ENCODE measurements at places on chromosomes 6 and 20. TPM values are rescaled to one million over a fixed set of nuclear protein-coding genes. Genes with fewer than 3 reads are reported as not detected.

- no peaks in the 10 kb centered on the region for H3K4me1 ChIP-seq
- H3K36me3 ChIP-seq = no peaks in the 10 kb centered on the region
- no peak overlapping the region for H3K27ac ChIP-seq
- peak; percentile 60 for DNase-seq
- H3K27me3 ChIP-seq = no peaks in the 10 kb centered on the region
- H3K4me3 ChIP-seq = no peak overlapping the region
Measured at GRCh38 chr6:109349419-109349987, 32.8 kb downstream of the CD164 start.

Gene NOX3
- not detected for total RNA-seq

Gene TRIM10
- not detected for total RNA-seq

DNA sequence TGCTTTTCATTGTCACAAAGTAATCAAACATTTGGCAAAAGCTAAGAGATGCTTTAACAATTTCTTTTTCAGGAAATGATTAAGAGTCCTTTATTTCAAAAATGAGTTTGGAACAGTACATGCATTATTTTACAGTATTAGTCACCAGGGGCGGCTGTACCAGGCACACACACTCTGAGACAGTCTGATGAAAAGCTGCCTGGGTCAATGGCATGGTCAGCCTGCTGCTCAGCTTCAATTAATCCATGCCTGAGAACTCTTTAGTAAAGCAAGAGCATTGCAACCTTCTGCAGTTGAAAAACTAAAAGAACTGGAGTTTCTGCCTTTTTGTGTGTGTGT, 105.5 kb downstream of the TULP4 start:
- H3K4me1 ChIP-seq = peaks cover 8% of the 10 kb centered on the region
- H3K27me3 ChIP-seq = no peaks in the 10 kb centered on the region
- no peak overlapping the region for H3K4me3 ChIP-seq

- no peaks in the 10 kb centered on the region for H3K27me3 ChIP-seq
- H3K27ac ChIP-seq = no peak overlapping the region
- H3K36me3 ChIP-seq = no peaks in the 10 kb centered on the region
- no peak for DNase-seq
- H3K4me1 ChIP-seq = no peaks in the 10 kb centered on the region
Measured at GRCh38 chr20:61280217-61280980, 28.3 kb downstream of the CDH4 start.

- H3K4me1 ChIP-seq = peaks cover 5% of the 10 kb centered on the region
- peak; percentile 21 for DNase-seq
- no peaks in the 10 kb centered on the region for H3K36me3 ChIP-seq
- H3K4me3 ChIP-seq = no peak overlapping the region
- H3K27ac ChIP-seq = no peak overlapping the region
- no peaks in the 10 kb centered on the region for H3K27me3 ChIP-seq
Measured at GRCh38 chr6:75023634-75024033, 182.2 kb downstream of the COL12A1 start.

DNA sequence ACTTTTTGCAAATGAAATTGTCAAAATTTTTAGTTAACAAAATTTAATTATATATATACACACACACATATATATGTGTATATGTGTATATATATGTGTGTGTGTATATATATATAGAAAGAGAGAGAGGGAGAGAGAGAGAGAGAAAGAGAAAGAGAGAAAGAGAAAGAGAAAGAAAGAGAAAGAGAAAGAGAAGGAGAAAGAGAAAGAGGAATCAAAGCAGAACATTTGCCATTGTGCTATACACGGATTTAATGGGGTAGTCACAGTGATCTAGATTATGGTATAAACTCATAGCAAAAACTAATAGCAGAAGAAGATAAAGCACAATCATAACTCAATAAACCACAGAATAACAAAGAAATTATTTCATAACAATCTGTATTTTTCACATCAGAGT, 126.7 kb downstream of the DST start:
- no peaks in the 10 kb centered on the region for H3K27me3 ChIP-seq
- no peak overlapping the region for H3K4me3 ChIP-seq
- H3K27ac ChIP-seq = no peak overlapping the region
- no peaks in the 10 kb centered on the region for H3K4me1 ChIP-seq
- H3K36me3 ChIP-seq = peaks cover 37% of the 10 kb centered on the region

GRCh38 chr20:38221119-38221589, 39.4 kb downstream of the KIAA1755 start:
- H3K4me1 ChIP-seq = peaks cover 36% of the 10 kb centered on the region
- no peak overlapping the region for H3K27ac ChIP-seq
- H3K27me3 ChIP-seq = no peaks in the 10 kb centered on the region
- no peak overlapping the region for H3K4me3 ChIP-seq
- peaks cover 2% of the 10 kb centered on the region for H3K36me3 ChIP-seq

DNA sequence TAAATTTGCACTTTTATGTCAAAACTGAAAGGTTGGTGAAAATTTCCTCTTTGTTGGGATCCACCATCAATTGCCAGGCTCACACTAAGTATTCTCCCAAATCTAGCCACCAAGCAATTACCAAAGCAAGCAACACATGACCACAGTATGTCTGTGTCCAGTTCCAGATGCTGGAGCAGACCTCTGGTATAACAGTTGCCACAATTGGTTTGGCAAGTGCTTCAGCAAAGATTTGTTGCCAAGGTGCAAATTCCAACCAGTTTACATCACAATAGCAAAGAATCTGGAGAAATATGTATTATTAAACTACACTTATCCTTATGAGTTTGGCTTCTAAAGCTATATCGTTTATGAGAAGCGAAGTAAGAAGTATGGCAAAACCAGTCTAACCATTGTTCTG, 6.4 kb downstream of the GTF2H5 start:
- H3K27ac ChIP-seq = peak overlapping the region; percentile 50
- H3K4me3 ChIP-seq = no peak overlapping the region
- H3K27me3 ChIP-seq = no peaks in the 10 kb centered on the region
- peak; percentile 96 for DNase-seq
- H3K4me1 ChIP-seq = peaks cover 36% of the 10 kb centered on the region

Gene GSTA4
- total RNA-seq = 10.9 TPM

GRCh38 chr6:104579310-104579863, 280.3 kb downstream of the HACE1 start:
- no peak overlapping the region for H3K27ac ChIP-seq
- no peak overlapping the region for H3K4me3 ChIP-seq
- H3K27me3 ChIP-seq = no peaks in the 10 kb centered on the region

DNA sequence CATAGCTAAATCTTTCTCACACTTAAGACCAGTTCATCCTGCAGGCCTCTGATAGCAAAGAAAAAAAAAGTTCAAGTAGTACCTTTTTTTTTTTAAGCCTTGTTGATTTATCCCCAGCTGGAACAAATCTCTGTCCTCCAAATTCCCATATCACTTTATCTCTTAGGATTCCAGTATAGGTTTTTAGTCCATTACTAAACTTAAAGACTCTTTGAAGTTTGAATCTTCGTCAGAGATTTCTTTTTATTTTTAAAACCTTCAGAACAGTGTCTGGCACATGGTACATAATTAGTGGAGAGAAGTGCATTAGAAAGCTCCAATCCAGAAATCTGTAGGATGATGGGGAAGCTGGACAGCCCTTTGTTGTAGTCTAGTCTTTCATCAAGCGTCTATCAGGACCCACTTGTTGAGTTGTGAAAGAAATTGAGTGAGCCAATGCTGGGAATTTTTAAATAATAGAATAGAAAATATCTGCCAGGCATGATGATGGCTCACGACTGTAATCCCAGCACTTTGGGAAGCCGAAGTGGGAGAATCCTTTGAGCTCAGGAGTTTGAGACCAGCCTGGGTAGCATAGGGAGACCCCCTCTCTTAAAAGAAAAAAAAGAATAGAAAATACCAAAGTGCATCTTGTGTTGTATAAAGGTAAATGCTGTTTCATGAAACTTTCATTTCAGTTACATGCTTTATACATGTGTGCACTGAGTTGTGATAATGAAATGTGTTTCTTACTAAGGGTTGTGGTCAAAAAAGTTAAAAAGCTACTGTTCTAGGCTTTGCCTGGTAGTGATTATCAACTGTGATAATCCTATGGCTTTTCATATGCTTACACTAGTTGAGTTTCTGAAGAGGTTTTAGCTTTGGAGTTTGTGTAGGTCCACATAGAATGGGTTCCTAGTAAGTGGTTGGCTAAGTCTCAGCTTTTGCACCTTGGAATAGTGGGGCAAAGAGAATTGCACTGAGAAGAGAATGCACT, 3.2 kb downstream of the NFYA start:
- peaks cover 9% of the 10 kb centered on the region for H3K4me1 ChIP-seq
- H3K36me3 ChIP-seq = peaks cover 26% of the 10 kb centered on the region
- no peak for DNase-seq
- no peak overlapping the region for H3K27ac ChIP-seq
- no peak overlapping the region for H3K4me3 ChIP-seq

Gene C6orf58
- total RNA-seq = not detected

Gene PRR18
- not detected for total RNA-seq

DNA sequence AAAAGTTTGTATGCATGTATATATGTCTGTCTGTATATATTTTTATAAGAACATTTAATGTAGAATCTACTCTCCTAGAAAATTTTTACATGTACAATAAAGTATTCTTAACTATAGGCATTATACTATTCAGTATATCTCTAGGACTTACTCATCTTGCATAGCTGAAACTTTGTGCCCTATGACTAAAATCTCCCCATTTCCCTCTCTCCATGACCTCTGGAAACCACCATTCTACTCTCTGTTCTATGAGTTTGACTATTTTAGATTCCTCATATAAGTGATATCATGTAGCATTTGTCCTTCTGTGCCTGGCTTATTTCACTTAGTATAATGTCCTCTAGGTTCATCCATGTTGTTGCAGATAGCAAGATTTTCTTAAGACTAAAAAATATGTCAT, 205.1 kb upstream of the SMLR1 start:
- H3K27me3 ChIP-seq = no peaks in the 10 kb centered on the region
- H3K4me3 ChIP-seq = no peak overlapping the region
- H3K36me3 ChIP-seq = no peaks in the 10 kb centered on the region
- peaks cover 11% of the 10 kb centered on the region for H3K4me1 ChIP-seq
- DNase-seq = no peak
- H3K27ac ChIP-seq = no peak overlapping the region

Gene SFT2D1
- total RNA-seq = 54.3 TPM

Gene B3GALT4
- 1.8 TPM for total RNA-seq

- H3K4me1 ChIP-seq = peaks cover 5% of the 10 kb centered on the region
- H3K27me3 ChIP-seq = no peaks in the 10 kb centered on the region
- H3K36me3 ChIP-seq = no peaks in the 10 kb centered on the region
- H3K4me3 ChIP-seq = no peak overlapping the region
- H3K27ac ChIP-seq = no peak overlapping the region
Measured at GRCh38 chr6:36760685-36761435, 63.2 kb downstream of the RAB44 start.

Gene PDYN
- total RNA-seq = not detected

DNA sequence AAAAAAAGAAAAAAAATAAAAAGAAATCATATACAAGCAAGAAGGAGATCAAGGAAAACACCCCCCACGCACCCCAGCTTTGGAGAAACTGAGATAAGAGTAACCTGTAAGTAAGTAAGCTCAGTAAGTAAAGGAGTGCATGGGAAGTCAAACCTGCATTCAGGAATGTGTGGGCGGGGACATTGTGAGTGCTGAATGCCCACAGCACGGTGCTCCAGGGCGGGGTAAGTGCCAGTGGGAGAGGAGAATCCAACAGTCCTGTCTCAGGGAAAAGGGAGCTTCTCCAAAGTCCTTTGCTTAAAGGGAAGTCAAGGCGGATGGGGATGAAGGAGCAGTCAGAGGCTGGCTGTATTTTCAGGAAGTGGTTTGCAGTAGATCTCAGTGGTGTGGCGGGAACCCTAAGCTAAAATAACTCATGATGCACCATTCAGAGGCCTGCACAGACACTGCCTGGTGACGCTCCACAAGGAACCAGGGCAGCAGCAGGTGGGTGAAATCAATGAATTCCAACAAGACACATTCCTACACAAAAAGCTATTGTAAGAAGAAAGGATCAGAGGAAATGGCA, 368.0 kb downstream of the QKI start:
- no peak overlapping the region for H3K27ac ChIP-seq
- no peak overlapping the region for H3K4me3 ChIP-seq
- H3K27me3 ChIP-seq = no peaks in the 10 kb centered on the region
- DNase-seq = no peak
- no peaks in the 10 kb centered on the region for H3K4me1 ChIP-seq

GRCh38 chr6:125001684-125002405, 39.6 kb downstream of the RNF217 start:
- H3K4me1 ChIP-seq = peaks cover 23% of the 10 kb centered on the region
- H3K27ac ChIP-seq = peak overlapping the region; percentile 26
- H3K4me3 ChIP-seq = peak overlapping the region; percentile 13
- H3K36me3 ChIP-seq = no peaks in the 10 kb centered on the region
- H3K27me3 ChIP-seq = no peaks in the 10 kb centered on the region

DNA sequence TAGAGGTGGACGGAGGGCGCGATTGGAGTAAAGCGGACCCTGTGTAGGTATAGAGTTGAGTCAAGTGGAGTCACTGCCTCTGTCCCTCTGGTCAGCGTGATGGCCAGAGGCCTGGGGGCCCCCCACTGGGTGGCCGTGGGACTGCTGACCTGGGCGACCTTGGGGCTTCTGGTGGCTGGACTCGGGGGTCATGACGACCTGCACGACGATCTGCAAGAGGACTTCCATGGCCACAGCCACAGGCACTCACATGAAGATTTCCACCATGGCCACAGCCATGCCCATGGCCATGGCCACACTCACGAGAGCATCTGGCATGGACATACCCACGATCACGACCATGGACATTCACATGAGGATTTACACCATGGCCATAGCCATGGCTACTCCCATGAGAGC, 479 bp downstream of the SLC39A7 start:
- no peak for DNase-seq
- peak overlapping the region; percentile 100 for H3K27ac ChIP-seq
- H3K4me1 ChIP-seq = peaks cover 49% of the 10 kb centered on the region

DNA sequence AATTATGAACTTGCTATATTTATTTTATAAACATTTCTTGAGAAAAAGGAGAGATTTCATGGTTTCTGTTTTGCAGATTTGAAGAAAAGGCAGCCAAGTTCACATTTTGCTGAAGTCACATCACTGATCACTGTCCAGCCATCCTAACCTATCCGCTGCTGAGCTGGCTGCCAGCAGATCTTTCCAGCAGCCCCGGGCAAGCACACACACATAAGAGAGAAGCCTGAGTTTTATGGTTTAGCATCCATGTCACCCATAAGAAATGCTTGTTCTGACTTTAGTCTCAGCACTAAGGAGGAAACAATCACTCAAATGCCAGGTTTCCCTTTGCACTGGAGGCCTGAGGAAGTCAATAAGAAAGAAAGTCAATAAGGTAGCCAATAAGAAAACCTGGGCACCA, 287.1 kb downstream of the SMOC2 start:
- no peaks in the 10 kb centered on the region for H3K4me1 ChIP-seq
- H3K27ac ChIP-seq = no peak overlapping the region
- no peaks in the 10 kb centered on the region for H3K27me3 ChIP-seq
- H3K36me3 ChIP-seq = no peaks in the 10 kb centered on the region
- no peak overlapping the region for H3K4me3 ChIP-seq
- DNase-seq = no peak
